Epithelial cell of proximal tubule (primary cell): ENCODE measurements at places on chromosomes 6 and 20. TPM values are rescaled to one million over a fixed set of nuclear protein-coding genes. Genes with fewer than 3 reads are reported as not detected.

GATA5 gene
- not detected in 2 replicates for total RNA-seq

DNA sequence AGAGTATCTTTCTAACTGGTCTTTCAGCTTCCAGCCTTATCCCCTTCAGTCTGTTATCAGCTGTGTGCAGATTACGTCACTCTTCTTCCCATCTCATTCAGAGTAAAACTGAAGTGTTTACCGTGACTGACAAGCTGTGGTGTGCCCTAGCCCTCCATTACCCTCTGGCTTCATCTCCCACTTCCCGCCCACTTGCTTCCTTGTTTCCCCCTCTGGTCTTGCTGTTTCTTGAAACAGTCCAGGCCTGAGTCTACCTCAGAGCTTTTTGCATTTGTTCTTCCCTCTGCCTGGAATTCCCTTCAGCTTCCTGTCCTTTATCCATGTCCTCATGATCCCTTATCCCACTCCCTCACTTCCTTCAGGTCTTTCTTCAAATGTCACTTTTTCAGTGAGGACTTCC, 66.9 kb downstream of the CARMIL1 start:
- DNase-seq: no peak

LY6G6F gene
- total RNA-seq: not detected in 2 replicates

- no peak for DNase-seq
These were observed 22.2 kb downstream of the RNF24 start for GRCh38 chr20:3993109-3993508.

- no peak for DNase-seq
These were observed 121.3 kb upstream of the PTPRK start for GRCh38 chr6:128641703-128642102.
